ENCODE measurements at places on chromosomes 7 and 10.

DNA sequence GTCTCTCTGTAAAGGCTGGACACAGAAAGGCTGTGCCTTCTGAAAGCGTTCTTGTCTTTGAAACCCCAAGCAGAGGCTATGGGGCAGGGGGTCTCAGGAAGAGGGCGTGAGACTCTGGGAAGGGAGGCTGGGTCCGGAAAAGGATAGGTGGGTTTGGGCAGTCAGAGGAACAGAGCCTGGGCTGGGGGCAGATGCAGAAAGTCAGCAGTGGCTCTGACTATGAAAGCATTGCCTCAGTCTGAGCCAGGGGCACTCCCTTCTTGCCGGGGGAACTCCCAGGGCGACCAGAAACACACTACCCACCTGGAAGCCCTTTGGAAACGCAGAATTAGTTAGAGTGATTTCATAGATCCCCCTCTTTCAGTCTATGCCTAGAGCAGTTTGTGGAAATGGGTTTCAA is 72.0 kb downstream of the VWA2 start:
- DNase-seq: no peak

- DNase-seq: no peak
These were observed 133.5 kb downstream of the GPR158 start for GRCh38 chr10:25308278-25308677.

- DNase-seq: no peak
These were observed 147.5 kb downstream of the DOCK4 start for GRCh38 chr7:112058686-112059085.

GRCh38 chr10:38054361-38054797 is 39.8 kb upstream of the ZNF37A start:
- no peak for DNase-seq

DNA sequence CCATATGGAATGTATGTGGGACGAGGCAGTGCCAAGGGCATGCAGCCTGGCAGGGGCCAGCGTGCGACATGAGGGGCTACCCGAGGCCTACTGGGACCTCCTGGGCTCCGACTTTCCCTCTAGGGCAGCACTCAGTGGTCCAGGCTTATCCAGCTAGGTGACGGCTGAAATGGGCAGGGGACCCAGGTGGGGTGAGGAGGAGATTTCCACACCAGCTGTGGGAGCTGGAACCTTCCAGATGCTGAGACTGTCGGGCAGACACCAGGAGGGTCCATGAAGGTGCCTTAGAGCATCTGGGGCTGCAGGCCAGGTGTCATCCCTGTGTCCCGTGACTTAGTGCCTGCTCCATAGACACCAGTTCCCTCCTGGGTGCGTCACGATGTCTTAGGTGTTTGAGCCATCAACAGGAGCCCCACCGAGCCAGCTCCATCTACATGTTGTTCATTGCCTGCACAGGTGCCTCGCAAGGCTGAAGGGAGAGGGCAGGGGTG is 13.4 kb downstream of the ZNF316 start:
- DNase-seq: no peak

DNA sequence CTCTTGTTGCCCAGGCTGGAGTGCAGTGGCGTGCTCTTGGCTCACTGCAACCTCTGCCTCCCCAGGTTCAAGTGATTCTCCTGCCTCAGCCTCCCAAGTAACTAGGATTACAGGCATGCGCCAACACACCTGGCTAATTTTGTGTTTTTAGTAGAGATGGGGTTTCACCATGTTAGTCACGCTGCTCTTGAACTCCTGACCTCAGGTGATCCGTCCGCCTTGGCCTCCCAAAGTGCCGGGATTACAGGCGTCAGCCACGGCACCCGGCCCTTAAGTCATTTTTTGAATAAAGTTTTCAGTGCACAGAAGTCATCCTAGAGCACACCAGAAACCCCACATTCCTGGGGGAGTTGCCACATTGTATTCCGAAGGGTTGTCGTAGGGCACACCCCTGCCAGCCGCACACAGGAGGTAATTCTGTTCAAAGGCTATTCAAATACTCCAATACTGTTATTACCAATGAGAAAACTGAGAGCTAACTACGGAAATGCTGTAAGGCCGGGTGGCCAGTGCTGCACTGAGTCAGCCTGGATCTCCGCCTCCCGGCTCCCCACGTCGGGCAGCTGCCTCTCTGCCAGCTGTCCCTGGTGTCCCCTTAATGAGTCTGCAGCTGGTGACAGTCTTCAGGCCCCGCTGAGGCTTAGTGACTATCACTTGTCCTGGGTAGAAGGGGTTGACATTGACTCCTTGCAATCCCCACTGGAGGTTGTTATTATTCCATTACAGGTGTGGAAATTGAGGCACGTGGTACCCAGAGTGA is 8.6 kb upstream of the RFC2 start:
- no peak for DNase-seq

GRCh38 chr7:120792861-120793130 is 65.1 kb downstream of the TSPAN12 start:
- no peak for DNase-seq

DNA sequence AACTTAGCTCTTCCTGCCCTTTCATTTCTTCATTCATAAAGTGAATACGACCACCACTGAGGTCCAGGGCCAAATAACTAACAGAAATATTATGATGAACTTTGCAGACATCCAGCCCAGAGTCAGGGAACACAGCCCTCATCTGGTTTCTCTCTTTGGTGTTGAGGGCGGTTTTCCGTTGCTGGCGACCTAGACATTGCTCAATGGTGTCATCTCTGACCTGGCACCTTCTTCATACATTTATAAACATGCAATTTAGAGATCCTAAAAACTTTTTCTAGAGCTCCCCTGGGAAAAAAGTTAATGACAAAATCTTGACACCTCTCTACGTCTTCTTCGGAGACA is 324 bp upstream of the TET1 start:
- no peak for DNase-seq

DNA sequence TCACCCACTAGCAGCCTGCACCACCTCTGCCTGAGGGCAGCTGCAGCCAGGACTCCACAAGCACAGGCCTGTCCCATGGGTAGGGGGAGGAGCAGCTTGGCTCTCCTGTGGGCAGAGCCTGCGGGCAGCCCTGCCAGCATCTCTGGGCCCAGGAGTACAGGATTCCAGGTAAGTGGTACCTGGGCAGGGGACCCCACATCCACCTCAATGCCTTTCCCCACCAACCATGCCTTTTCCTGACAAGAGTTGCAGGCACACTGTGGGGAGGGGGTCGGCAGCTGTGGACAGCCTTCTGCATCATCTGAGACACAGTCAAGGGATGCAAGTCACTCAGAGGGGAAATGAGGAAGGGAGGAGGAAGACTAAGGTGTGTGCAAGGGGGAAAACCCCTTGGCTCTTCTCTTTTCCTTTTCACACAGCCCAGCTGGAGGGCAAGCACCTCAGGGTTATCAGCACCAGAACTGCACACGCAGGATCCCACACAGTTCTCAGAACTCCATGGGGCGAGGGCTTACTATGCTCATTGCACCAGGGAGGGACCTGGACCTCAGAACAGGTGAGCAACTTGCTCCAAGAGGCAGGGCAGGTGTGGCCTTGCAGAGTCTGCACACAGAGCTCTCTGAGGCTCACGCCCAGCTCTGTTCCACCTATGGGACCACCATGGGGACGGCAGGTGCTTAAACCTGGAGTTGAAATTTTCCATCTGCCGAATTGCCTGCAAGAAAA is 16.5 kb upstream of the ANTXRL start:
- DNase-seq: no peak

GRCh38 chr10:21122907-21123306 is 225.8 kb upstream of the NEBL start:
- DNase-seq: no peak

GRCh38 chr10:99337901-99338300 is 8.7 kb downstream of the CNNM1 start:
- no peak for DNase-seq

DNA sequence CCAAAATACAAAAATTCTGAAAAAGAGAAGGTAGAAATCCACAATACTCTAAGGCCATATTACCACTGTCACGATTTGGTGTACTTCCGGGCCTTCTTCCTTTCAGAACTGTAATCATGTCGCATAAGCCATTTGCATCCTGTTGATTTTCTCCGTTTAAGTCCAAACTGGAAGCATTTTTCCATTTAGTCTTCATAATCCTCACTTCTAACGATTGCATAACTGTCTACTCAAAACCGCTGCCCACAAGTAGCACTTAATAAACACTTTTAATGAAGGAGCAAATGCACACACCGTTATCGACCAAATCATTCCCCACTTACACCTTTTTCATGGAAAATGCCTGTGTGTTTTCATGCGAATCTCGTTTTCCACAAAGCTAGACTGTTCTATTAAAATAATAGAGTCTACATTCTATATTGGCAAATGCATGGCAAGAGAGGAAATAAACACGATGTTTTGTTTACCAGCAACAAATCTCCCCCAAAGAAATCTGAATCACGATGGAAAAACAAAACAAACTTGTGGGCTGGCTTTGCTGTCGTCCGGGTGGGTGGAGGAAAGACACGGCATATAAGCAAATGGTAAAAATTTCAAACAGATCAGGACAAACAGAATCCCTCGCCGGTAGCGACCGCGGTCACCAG is 1.0 kb downstream of the ATE1 start:
- no peak for DNase-seq

- DNase-seq: no peak
These were observed 88.3 kb downstream of the PTPRZ1 start for GRCh38 chr7:121961089-121961867.

DNA sequence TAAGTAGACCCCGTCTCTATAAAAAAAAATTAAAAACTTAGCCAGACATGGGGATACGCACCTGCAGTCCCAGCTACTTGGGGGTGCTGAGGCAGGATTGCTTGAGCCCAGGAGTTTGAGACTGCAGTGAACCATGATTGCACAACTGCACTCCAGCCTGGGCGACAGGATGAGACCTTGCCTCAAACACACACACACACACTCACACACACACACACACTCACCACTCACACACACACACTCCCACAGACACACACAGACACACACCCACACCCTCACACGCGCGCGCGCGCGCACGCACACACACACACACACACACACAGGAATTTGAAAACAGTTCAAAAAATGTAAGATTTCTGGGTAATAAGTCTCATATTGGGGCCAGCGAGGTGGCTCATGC is 8.7 kb upstream of the GRIFIN start:
- no peak for DNase-seq

- no peak for DNase-seq
These were observed 20.3 kb upstream of the KLF6 start for GRCh38 chr10:3805201-3805790.

- no peak for DNase-seq
These were observed 32.6 kb upstream of the TECTB start for GRCh38 chr10:112250555-112250954.

- peak; percentile 34 for DNase-seq
These were observed 15.6 kb upstream of the PPIF start for GRCh38 chr10:79331709-79332108.

DNA sequence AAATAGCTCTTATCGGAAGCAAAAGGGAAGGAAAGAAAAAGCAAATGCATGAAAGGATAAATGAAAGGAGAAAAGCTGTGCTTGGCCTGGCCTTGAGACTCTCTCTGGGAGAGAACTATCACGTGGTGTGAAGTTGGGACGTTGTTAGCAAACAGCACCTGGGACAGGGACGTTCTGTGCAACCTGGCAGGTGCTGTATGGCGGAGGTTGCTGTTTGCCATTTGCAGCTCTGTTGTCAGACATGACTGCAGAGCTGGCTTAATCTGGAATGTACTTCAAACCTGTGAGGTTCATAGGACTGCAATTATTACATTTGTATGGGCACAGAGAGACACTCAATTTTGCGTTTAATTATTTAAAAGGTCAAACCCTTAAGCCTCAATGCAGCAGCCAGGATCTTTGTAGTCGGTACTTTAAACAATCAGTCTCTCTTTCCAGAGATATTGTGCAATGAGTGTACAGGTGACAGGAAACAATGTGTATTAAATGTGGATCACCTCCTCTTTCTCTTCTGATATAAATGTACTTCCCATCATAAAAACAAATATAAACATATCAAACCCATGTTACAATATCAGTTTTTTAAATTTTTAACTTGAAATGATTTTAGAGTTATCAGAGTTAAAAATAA is 800.5 kb upstream of the KCND2 start:
- no peak for DNase-seq
